ENCODE measurements at places on chromosomes 11 and 22.

GRCh38 chr11:2838091-2838490 lies 47.5 kb downstream of the CDKN1C start:
- DNase-seq = peak; percentile 37

DNA sequence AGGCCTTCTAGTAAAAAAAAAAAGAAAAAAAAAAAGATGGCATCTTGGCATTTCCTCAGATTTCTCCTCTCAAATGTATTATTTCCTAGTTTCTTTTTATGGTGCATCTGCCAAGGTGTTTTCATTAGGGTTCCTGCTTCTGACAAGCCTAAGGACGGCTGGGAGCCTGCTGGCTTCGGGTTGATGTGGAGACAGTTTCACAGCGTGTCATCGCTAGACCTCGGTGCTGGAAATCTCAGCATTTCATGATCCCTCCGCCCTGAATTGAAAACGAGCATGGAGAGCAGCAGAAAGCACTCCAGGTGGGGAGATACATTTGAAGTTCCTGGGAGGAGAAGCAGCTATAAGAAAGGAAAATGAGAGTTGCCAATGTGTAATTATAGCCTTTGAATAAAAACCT lies 283.9 kb upstream of the CNTN5 start:
- DNase-seq = no peak

DNA sequence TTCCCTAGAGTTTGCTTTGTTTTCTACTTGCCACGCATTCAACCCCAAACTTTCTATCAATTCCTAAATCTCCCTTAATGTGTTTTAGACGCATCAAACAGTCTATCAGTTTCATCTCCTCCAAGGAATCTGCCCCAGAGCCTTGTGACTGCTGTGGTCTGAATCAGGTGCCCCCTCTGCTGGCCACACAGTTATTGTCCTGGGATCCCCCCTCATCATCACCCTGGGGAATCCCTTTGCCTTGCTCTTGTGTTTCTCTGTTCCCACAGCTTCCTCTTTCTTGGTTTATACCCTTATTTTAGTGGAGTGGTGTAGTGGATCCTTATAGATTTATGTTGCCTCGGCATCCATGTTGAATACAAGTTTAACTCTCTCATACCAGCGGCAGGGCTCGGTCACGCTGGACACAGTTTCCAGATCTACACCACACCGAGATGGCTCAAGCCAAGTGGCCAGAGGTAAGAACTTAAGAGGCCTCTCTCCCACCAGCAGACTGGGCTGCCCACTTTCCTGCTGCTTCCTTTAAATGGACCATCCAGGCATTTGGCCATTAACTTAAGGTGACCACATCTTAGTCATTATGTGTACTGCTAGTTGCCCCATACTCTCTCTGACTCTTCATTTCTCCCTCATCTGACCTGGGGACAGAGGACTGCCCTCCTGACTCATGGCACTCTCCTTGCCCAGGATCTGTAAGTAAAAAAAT lies 8.2 kb downstream of the UPB1 start:
- DNase-seq = peak; percentile 61

- peak; percentile 73 for DNase-seq
These were observed 15.9 kb upstream of the GRAMD4 start for GRCh38 chr22:46604306-46604690.

- DNase-seq = no peak
These were observed 69.1 kb downstream of the SMCO4 start for GRCh38 chr11:93474123-93474522.
